Neuronal stem cell (in vitro differentiated cells): ENCODE measurements at places on chromosomes 1 and 21.

- no peak for DNase-seq
These were observed 6.7 kb upstream of the TNFRSF8 start for GRCh38 chr1:12056331-12056841.

DNA sequence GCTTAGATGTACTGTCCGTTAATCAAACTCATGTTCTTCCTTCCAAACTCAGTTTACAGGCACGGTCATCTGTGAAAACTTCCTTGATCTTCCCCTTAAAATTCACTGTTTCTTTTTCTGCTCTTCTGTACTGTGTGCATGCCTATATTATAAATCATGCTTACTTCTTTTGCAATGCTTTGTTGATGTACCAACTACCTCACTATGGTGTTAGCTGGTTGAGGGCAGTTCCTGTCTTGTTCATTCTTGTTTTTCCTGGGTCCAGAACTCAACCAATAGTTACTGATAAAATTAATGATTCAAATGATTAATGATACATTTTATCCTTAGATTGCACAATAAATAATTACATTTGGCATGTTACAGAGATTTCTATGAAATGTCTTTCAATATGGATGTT, 163.8 kb downstream of the CHRM3 start:
- DNase-seq: no peak

- DNase-seq: no peak
These were observed 61.5 kb upstream of the PTBP2 start for GRCh38 chr1:96660051-96660450.

DNA sequence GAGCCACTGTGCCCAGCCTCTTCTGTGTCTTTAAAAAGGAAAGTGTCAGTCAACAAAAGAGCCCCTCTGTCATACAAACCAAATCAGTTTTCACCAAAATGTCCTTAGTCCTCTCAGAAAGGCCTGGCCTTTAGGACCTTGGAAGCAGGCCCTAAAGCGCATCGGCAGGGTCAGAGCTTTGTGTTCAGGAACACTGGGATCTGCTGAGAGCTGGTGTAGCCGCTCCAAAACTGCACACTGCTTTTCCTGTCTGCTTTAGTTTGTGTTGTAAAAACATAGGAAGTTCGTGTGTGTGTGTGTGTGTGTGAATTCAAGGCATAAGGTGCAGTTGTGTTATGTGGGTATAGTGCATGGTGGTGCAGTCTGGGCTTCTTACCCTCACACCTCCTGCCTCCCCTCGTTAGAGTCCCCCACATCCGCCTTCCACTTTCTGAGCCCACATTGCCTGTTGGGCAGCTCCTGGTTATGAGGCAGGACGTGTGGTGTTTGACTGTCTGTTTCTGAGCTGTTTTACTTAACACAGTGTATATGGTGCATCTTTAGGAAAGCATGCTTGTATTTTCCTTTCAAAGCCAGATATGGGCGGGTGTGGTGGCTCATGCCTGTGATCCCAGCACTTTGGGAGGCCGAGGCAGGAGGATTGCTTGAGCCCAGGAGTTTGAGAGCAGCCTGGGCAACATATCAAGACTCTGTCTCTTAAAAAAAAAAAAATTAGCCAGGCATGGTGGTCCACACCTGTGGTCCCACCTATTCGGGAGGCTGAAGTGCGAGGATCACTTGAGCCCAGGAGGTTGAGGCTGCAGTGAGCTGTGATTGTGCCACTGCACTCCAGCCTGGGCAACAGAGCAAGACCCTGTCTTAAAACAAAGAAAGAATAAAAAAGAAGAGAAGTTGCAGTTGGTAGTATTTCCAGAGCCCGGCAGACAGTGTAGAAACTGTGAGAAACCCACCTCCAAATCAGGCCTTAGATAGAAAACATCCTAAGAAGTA, 12.4 kb downstream of the IBA57 start:
- no peak for DNase-seq

- DNase-seq: no peak
These were observed 50.7 kb downstream of the ZNF684 start for GRCh38 chr1:40582116-40582515.

GRCh38 chr1:211344152-211344618, 17.6 kb downstream of the TRAF5 start:
- no peak for DNase-seq

DNA sequence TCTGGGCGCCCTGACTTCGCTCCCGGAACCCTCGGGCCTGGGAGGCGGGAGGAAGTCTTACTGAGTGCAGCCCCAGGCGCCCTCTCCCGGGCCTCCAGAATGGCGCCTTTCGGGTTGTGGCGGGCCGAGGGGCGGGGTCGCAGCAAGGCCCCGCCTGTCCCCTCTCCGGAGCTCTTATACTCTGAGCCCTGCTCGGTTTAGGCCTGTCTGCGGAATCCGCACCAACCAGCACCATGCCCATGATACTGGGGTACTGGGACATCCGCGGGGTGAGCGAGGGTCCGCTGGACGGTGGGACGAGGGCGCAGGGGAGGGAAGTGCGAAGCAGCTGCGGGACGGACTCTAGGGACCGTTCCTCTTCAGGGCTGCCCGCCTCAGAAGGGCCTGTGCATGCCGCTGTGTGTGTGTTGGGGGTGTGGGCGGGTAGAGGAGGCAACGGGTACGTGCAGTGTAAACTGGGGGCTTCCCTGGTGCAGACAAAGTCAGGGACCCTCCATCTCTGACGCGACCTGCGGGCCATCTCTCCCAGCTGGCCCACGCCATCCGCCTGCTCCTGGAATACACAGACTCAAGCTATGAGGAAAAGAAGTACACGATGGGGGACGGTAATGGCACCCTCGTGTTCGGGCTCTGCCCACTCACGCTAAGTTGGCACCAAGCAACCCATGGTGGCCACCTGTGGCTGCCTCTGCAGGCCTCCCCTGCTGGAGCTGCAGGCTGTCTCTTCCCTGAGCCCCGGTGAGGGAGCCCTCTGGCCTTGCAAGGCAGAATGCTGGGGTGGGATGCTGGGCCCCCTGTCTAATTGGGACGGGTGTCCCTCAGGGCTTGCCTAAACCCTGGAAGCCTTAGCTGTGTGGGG, at the start of gene GSTM1:
Gene GSTM1, plus strand, starts transcription at position 177 of the 859 bp plus-strand sequence. Its CDS starts 57 bp downstream, at position 234.
- peak; percentile 70 for DNase-seq

DNA sequence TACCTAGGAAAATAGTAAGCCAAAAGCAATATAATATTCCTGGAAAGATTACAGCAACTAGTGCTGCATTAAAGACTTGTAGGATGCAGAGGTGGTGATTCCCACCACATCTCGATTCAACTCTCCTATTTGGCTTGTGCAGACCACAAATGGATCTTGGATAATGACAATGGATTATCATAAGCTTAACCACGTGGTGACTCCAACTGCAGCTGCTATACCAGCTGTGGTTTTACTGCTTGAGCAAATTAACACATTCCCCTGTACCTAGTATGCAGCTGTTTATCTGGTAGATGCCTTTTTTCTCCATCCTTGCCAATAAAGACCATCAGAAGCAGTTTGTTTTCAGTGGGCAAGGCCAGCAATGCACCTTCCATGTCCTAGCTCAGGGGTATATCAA, 542.7 kb upstream of the ADGRL4 start:
- no peak for DNase-seq

DNA sequence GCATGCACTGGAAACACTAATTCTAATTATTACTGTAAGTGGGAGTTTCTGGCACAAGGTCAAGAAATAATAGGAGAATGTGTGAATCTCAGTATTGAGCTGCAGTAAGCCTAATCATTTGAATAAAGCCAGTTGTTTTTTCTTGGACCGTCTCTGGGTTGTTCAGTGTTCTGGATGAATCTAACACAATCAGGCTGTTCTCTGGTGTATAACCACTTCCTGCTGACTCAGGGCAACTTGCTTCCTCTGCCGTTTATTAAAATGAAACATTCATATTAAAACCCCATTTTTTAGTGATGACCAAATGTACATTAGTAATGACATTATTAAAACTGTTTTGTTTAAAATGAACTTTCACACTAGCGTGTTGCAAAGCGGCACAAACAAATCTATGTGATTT, 273.1 kb upstream of the SNX7 start:
- DNase-seq: no peak
